GM04503 (cell line): ENCODE measurements at places on chromosomes 6 and 20.

DNA sequence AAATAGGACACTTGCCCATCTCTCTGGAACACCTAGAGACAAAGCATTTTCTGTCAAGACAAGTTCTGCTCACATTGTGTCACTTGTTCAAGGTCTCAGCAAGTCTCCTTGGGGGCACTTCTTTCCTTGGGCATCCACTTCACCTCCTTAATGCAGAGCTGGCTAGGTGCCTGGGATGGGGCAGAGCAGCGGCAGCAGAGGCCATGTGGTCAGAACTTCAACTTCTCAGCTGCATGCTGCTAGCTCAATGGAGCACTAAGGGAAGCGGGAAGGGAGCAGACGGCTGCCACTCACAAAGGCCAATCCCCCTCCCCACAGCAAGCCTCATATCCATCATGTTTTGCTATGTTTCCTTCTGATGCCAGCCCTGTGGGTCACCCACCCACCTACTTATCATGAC, 31.5 kb downstream of the NEDD9 start:
- DNase-seq = no peak

DNA sequence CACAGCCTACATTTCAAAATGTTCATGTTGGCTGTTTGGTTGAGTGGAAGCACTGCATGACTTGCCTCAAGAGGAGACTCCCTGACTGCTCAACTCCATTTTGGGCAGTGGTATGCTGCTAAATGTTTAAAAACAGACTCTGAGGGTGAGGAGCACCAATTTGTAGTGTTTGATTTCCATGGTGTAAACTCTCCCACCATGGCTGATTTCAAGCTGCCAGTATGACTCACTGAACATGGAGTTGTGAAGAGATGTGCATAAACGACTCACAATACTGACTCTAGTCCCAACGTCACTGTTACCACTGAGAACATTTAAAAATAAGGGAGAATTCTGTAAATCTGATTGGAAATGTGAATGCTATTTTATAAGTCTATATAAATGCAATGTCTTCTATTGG, 70.4 kb downstream of the BACH2 start:
- no peak for DNase-seq

DNA sequence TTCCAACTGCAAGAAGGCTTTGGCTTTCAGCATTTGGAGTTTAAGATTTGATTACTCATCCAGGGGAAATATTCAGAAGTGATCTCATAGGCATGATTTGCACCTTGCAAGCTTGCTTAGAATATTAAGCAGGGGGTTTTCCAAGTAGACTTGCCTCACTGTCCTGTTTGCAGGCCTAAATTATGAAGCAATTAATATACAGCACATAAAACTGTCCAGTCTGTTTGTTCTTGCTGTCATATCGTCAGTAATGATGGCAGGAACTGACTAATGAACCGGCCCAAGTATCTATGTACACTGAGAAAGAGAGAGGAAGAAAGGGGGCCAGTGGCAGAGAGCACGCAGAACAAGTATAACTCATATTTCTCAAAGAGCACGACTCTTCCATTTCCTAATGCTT, 212.5 kb upstream of the SUPT3H start:
- peak; percentile 44 for DNase-seq

GRCh38 chr6:134451529-134451928, 133.6 kb upstream of the SGK1 start:
- DNase-seq = no peak

GRCh38 chr20:45336530-45337366, 11.5 kb downstream of the SDC4 start:
- DNase-seq = peak; percentile 86

DNA sequence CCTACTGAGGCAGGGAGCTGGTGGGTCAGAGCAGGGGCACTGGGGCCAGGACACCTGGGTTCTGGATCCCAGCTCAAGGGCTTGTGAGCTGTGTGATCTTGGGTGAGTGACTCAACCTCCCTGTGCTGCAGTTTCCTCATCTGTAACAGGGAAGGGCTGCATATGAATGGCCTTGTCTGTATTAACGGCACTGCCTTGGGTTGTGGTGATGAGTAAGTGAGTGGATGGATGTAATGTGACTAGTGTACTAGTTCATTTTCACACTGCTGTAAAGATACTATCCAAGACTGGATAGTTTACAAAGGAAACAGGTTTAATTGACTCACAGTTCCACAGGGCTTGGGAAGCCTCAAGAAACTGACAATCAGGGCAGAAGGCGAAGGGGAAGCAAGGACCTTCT, 233.5 kb downstream of the TAF4 start:
- no peak for DNase-seq

GRCh38 chr6:140077827-140078560, 703.5 kb upstream of the CITED2 start:
- DNase-seq = no peak

- DNase-seq = no peak
Observed at GRCh38 chr6:99132026-99132635, 184.4 kb upstream of the FBXL4 start.

GRCh38 chr6:111536910-111537527, 54.0 kb upstream of the REV3L start:
- DNase-seq = no peak

DNA sequence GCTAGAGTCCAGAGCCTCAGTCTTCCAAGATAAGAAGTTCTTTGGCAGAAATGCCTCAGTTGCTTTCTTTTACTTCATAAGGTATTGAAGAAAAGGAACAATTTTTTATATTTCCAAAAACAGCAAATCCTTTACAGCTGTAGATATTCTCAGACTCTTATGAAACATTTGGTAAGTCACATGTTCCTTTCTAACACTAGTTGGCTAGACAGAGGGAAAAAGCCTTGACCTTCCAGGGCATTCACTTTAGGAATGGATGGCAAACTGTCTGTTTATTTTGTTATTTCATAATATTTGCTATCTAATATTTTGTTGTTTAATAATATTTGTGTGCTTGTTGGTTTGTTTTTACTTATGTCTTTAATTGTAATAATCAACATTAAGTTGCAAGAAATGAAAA, 140.8 kb downstream of the PTPRK start:
- DNase-seq = no peak

DNA sequence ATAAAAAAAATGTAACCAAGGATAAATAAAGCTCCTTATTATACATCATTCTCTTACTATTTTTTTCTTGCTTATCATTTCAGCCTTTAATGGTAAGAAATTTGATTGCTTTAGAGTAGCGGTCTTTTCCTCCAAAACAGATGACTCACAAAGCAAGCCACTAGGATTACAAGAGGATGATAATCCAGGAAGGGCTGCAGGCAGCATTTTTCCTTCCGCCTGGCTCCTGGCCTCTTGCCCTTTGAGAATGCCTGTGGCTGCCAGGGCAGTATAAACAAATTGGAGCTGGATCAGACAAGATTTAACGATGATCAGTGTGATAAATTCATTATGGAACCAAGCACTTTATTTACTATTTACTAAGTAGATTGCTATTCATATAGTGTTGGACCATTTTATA, 9.7 kb upstream of the FBXL4 start:
- peak; percentile 43 for DNase-seq

DNA sequence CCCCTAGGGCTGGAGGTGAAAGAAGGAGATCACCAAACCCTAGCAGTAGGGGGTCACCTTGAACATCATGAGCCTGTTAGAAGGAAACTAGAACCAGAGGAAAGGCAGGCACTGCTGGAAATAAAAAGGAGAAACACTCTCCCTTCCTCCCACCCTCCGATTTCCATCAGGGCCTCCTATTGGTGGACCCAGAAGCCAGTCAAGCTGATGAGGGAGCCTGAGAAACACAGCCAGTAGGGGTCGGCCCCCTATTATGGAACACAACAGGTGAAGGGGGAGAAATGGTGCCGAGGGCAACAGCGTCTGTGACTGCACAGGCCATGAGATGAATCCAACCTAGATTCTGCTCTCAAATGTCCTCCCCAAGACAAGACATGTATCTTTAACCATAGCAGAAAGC, 156.1 kb upstream of the LRFN2 start:
- DNase-seq = no peak

- no peak for DNase-seq
Observed at GRCh38 chr6:144767051-144767450, 481.9 kb downstream of the UTRN start.

- DNase-seq = no peak
Observed at GRCh38 chr20:47336129-47336754, 20.3 kb downstream of the ZMYND8 start.

DNA sequence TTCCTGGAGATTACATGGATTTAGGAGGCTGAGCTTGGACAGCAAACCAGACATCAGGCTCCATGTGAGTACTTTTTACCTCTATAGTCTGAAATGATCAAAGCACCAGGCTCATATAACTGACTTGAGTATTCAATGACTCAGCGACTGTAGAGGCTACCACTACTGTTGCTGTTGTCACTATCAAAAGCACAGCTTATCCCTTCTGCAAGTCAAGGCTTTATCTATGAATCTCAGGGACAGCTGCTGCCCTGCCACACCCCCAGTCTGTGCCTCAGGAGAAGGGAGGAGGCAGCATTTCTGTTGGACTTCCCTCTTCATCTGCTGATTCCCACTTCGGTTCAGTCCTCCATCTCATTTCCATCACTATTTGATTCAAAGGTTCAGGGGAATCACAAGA, 80.5 kb upstream of the CNR1 start:
- no peak for DNase-seq

- no peak for DNase-seq
Observed at GRCh38 chr6:15131651-15132061, 114.2 kb upstream of the JARID2 start.

DNA sequence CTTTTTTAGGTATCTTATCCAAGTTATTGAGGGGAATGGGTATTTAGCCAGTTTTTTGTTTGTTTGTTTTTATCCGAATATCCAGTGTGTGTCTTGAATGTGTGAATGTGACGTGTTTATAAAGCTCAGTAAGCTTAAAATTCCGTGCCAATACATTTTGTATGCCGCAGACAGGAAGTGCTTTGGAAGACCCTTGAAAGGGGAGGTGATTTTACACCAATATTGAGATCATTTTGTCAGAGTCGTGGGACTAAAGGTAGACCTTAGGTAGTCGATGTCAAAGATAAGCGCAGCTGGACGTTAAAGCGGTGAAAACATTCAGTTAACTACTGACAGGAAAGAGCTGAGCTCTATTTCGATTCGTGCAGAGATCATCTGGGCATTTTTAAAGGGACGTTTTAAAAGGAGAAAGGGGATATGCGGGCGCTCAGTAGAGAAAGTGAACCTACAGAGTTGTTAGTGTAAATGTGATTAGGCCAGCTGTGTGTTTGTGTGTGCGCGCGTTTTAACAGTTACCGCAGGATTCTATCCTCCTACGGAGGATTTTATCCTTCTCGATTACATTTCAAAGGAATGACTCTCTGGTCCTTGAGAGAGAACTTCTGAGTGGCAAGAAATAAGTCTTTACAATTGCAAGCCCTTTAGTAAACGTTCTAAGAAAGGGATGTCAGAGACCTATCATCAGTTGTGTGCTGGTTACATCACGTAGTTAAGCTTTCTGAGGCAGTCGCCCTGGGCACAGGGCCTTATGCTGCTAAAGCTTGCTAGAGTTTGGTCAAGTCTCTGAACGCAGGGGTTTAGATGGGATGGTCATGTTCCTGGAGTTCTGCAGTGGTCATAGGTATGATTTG, 625 bp upstream of the ECHDC1 start:
- DNase-seq = no peak

DNA sequence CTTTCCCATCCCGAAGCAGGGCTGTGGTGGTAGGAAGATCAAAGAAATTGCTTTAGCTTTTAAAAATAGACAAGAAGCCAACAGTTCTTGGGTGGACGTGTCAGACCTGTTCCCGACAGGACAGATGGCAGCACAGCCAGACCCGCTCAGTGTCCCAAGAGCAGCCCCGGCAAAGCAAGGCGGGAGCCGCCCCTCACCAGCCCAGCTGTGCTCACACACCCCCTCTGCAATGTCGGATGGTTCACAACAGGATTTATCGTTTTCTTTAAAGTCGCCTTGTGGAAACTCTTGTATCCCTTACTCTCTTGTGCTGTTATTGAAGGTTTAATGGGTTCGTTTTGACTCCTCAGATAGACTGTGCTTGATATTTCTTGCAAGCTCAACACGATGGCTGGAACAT, 302.4 kb downstream of the THBS2 start:
- no peak for DNase-seq

DNA sequence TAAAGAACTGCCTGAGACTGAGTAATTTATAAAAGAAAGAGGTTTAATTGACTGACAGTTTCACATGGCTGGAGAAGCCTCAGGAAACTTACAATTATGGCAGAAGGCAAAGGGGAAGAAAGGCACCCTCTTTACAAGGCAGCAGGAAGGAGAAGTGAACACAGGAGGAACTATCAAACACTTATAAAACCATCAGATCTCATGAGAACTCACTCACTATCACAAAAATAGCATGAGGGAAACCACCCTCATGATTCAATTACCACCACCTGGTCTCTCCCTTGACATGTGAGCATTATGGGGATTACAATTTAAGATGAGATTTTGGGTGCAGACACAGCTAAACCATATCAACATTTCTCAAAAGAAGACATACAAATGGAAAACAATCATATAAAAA, 266.3 kb downstream of the EPM2A start:
- DNase-seq = no peak

GRCh38 chr20:58712806-58713731, 20.5 kb downstream of the NPEPL1 start:
- no peak for DNase-seq

- peak; percentile 19 for DNase-seq
Observed at GRCh38 chr6:154868143-154868594, 126.9 kb upstream of the TIAM2 start.

- DNase-seq = no peak
Observed at GRCh38 chr20:1087311-1087905, 31.0 kb upstream of the PSMF1 start.

GRCh38 chr20:62557999-62558408, 82.2 kb upstream of the GATA5 start:
- no peak for DNase-seq

- no peak for DNase-seq
Observed at GRCh38 chr20:49710971-49711666, 2.6 kb downstream of the B4GALT5 start.

- DNase-seq = no peak
Observed at GRCh38 chr6:39776581-39776980, 15.6 kb upstream of the DAAM2 start.

DNA sequence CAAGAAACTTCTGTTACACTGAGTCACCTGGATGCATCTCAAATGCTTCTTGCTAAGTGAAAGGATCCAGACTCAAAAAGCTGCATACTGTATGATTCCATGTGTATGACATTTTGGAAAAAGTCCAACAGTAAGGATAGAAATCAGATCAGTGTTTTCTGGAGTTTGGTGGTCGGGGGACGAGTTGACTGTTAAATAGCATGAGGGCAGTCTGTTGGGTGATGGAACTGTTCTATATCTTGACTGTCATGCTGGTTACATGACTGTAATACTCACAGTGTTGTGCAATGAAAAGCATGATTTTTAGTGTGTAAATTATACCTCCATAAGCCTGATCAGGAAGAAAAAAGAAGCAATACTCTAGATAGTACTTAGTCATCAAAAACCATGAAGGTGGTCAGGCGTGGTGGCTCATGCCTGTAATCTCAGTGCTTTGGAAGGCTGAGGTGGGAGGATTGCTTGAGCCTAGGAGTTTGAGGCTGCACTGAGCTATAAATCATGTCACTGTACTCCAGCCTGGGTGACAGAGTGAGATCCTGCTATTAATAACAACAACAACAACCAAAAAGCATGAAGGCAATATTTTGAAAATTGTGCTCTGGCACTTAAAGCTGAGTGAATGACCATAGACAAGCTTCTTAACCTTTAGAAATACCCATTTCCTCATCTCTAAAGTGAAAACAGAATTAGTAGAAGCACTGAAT, 30.5 kb upstream of the SASH1 start:
- no peak for DNase-seq

- no peak for DNase-seq
Observed at GRCh38 chr6:34223381-34223955, 13.2 kb upstream of the HMGA1 start.

- peak; percentile 29 for DNase-seq
Observed at GRCh38 chr6:151292974-151293687, 53.4 kb downstream of the AKAP12 start.

- DNase-seq = peak; percentile 41
Observed at GRCh38 chr6:20952699-20953474, 418.6 kb downstream of the CDKAL1 start.
